ENCODE measurements at places on chromosomes 6 and 20.
A peak's percentile ranks its signal among the peaks of the same experiment; 100 is the strongest.

DNA sequence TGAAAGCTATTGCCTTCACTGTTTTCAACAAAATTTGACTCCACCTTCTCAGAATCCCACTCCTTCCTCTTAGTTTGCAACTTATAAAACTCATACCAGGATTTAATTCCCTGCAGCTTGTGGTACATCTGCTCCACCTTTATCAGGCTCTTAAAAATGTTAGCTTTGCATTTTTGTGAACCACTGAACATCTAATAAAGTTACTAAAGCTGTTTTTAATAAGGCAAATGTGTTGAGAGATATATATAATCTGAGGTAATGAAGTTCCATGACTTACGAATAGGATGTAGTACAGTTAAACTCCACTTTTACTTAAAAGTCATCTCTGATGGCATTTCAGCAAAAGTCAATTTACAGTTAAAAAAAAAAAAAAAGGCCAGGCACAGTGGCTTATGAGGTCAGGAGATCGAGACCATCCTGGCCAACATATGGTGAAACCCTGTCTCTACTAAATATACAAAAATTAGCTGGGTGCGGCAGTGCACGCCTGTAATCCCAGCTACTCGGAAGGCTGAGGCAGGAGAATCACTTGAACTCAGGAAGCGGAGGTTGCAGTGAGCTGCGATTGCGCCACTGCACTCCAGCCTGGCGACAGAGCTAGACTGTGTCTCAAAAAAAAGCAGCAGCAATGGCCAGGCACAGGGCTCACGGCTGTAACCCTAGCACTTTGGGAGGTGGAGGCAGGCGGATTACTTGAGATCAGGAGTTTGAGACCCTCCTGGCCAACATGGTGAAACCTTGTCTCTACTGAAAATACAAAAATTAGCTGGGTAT, 106.2 kb downstream of the KIF13A start:
- DNase-seq, result no peak

DNA sequence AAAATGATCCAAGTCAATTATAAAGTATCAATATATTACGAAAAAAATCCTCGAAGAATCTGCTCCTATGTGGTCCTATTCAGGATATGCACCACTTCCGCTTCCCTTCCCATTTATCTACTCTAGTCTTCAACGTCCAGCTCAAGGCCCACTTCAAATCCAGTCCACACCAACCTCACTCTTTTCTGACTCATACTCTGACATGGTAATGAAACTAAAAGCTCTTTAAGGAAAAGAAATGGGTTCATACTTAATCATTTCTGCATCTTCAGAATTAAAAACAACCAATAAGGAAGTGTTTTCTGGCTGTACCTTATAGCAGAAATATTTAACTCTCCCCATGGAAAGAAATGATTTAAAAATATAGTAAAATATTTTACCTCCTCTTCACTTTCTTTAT, 15.1 kb downstream of the DEK start:
- DNase-seq, result no peak

DNA sequence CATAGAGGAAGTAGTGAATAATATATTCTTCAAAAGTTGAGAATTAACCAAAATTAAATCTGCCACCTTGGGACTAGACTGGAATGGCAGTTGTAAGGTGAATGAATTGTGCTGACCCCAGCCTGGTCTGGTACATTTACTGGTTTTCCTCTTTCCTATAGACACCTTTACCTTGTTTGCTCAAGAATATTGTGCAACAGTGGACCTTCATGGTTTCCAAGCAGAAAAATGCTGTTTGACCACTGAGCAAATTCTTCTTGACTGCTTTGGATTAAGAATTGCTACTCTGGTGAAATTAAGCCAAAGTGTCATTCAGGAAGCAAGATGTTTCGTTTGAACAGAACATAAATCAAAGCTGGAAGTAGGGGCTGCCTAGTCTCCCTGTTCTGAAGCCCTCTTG, 156.6 kb upstream of the TAB2 start:
- DNase-seq, result no peak

DNA sequence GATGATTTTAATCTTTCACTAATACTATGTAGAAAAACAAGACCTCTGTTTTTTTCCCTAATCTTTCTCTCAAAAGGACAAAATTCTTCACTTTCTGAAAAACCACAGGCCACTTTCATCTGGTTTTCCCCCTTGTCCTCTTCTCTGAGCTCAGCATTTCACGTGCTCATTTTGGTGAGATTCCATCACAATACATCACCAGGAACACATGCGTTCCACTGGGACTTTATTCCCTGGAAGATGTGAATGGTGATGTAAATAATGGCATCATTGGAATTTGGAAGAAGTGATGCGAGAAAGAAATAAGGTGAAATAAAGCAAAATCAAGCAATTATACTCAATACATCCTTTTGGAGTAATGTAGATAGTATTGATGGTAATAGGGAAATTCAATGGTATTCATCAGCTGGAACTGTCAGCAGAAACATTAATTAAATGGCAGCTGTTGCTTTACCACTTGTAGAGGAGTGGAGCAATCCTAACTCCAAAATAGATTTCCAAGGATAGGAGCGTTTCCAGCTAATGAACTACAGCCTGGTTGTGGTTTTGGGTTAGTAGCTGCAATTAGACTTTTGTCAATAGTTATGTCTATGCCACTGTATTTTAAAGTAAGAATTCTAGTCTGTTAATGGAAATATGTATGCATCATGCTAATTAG, 11.5 kb downstream of the FILIP1 start:
- no peak for DNase-seq

DNA sequence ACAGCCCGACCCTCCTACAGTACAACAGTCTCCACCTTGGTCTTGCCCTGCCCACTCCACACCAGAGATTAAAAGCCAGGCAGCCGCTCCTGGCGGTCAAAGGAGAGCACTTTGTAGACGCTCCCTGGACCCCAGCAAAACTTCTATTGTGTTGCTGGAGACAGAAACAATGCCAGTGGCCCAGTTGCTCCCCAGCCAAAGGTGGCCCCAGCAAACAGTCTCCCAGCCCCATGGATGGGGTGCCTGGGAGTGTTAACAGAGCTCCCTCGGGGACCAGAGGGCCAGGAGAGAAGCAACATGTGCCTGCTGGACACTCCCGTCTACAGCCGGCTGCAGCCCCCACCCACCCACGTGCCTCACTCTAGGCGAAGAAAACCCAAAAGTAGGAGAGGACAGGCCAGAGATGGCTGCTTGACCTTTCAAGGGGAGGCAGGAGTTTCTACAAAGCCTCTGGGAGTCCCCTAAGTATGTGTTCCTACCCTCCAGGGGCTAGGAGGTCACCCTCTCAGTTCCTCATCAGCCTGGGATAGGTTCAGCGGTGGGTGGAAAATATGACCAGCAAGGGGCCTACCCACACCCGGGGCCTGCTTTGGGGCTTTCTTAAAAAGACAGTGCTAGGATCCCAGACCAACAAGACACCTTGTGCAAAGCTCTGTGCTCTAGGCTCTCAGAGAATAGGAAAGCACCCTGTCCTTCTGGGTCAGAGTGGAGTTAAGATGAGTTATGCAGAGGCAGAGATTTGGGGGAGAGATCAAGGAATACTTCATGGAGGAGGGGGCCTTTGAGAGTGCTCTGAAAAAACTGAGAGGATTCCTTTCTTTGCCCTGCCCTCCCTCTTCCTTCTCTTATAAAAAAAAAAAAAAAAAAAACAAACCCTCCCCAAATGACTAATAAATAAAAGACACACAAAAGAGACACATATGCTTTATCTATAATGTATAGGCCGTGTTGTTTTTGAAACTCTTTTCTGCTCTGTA, 19.0 kb upstream of the PREX1 start:
- DNase-seq, result no peak

GRCh38 chr6:137783710-137784109, 83.3 kb upstream of the TNFAIP3 start:
- no peak for DNase-seq

DNA sequence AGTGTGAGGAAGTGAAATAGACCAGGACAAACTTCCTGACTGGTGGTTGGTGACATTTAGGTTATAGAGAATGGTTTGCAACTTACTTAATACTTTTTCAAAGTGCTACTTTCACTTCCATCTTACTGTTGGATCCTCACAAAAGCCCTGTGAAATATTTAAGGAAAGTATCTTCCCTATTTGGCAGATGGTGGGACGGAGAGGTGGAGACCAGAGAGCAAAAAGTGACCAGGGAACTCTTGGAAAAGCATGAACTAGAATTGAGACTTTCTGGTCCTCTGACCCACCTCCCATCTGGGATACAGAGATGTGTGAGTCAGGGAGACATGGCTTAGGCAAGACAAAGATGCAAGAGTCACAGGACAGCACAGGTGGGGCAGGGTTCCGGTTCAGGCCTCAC, 3.0 kb downstream of the TRIM10 start:
- no peak for DNase-seq

DNA sequence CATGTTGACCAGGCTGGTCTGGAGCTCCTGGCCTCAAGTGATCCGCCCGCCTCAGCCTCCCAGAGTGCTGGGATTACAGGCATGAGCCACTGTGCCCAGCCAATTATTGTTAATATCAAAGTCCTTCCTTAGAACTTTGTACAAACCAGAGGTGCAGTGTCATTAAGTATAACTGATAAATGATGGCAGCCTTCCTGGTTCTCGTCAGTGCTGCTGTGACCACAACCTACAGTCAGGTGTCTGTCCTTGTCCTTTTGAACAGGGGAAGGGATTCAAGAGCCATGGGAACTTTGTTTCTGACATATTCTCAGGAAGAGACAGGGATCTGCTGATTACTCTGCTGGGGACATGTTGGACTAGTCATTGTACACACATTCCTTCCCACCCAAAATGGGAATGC, 103.2 kb upstream of the TIAM2 start:
- no peak for DNase-seq

GRCh38 chr20:37202267-37202943, 23.1 kb upstream of the MROH8 start:
- DNase-seq, result peak; percentile 77

DNA sequence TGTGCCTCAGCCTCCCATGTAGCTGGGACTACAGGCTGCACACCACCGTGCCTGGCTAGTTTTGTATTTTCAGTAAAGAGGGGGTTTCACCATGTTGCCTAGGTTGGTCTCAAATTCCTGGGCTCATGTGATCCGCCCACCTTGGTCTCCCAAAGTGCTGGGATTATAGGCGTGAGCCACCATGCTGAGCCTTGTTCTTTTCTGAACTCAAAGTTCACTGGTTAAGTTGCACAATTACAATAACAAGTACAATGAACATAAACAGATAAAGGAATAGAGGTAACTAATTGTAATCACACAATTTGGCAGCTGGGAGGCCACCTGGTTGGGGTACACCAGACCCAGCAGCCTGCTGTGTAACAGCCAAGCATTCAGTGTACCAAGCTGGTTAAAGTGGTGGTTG, 6.7 kb downstream of the NUDT3 start:
- DNase-seq, result no peak

DNA sequence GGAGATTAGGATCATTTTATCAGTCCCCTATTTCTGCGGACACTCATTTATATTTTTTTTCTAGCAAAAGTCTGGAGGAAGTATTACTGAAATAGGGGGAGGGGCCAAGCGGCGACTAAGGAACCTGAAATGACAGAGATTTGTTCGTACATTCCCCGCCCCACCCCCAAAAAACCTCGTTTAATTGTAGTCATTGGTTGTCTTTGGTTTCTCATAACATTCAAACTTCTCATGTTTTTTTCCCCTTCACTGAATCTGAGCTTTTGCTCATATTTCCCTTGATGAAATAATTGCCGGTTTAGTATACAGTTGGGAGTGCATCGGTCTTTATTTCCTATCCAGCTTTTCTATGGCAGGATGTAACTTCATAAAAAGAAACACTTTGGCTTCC, 768 bp upstream of the FYN start:
- DNase-seq, result no peak

DNA sequence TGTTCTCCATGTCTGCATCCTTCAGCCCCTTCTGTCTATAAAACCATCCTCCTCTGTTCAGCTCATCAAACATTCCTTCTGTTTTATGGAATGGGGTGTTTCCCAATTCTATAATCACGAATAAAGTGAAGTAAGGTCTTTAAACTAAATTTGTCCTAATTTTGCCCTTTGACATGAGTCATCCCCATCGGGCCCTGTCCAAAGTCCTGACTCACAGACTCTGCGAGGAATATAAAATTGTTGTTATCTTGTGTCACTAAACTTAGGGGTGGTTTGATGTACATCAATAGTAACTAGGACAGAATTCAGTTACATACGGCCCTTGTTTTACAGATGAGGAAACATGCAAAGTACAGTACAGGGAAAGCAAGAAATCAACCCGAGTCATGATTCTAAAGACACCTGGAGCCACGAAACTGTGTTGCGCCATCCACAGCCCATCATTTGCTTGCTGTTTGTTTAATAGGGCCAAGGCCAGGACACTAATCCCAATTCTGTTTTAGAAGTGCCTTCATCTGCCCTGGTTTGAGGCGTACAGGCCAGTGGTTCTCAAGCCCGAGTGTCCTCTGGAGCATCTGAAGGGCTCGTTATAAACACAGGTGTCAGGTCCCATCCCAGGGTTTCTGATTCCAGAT, 2.8 kb downstream of the ACSS1 start:
- no peak for DNase-seq

GRCh38 chr6:135936606-135937005, 85.1 kb downstream of the PDE7B start:
- peak; percentile 87 for DNase-seq

DNA sequence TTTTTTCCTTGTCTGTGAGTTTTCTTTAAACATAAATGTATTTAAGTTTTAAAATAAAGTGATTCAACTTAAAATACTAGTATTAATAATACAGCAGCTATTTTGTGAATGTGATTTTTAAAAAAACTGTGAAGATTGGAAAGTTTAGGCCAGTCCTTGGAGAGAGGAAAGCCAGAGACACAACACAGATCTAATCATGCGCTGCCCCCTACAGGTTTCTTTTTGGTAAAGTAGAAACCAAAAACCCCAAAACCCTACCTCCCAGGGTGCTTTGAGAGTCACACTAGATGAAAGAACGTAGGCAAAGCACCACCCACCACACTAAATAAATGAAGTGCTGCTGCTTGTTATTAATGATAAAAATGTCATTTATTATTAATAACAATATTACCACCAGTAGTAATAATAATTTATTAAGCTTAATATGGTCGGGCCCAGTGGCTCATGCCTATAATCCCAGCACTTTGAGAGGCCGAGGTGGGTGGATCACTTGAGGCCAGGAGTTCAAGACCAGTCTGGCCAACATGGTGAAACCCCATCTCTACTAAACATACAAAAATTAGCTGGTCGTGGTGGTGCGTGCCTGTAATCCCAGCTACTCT, 33.7 kb downstream of the SLC9A8 start:
- peak; percentile 48 for DNase-seq

DNA sequence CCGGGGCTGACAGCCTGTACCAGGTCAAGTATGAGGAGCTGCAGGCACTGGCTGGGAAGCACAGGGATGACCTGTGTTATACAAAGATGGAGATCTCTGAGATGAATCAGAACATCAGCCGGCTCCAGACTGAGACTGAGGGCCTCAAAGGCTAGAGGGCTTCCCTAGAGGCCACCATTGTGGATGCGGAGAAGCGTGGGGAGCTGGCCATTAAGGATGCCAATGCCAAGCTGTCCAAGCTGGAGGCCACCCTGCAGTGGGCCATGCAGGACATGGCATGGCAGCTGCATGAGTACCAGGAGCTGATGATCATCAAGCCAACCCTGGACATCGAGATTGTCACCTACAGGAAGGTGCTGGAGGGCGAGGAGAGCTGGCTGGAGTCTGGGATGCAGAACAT, 46.8 kb downstream of the KIAA0319 start:
- DNase-seq, result no peak

Measured in mammary epithelial cell (primary cell).